ENCODE measurements at places on chromosomes 12 and 14.

- no peak for DNase-seq
These were observed 23.6 kb downstream of the IRF2BPL start for GRCh38 chr14:77004711-77005460.

DNA sequence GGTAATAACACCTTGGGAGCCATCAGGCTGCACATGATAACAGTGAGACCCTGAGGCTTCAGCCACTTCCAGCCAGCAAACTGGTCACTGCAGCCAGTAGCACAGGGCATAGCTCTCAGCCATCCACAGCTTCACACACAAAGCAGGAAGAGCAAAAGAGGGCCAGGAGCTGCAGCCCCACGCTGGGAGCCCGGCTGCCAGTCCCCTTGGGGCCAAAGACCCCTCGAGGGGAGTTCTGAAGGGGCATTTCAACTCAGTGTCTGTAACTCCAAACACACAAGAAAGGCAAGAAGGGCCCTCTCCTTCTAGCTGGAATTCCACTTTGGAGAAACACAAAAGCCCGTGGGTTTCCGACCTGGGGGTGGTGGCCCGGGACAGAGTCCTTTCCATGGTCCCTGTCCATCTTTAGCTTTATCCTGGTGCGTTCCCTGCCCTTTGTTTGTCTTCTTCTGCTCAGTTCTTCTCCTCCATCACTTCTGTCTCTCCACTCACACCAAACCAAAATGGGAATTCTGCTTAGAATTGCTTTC, 151.8 kb upstream of the FKBP4 start:
- DNase-seq = no peak

GRCh38 chr14:98077176-98077575, 1194.8 kb downstream of the BCL11B start:
- DNase-seq = no peak

DNA sequence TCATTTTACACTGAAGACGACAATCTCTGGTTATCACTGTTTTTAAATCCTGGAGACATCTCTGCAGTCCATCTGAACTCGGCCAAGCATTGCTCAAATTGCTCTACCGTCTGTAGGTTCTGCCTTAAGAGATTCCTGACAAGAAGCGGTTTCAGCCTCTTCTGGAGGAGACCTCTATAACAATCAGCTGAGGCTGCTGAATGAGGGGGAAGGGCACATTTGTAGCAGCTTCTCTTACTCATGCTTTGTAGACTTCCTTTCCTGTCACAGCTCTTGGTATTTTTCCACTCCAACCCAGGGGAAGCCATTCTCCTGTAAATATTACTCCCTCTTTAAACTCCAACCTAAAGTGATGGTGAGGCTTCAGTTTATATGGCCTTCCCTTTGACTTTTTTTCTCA, 3.0 kb downstream of the ARG2 start:
- no peak for DNase-seq

GRCh38 chr12:39824505-39825212, 205.1 kb upstream of the ABCD2 start:
- no peak for DNase-seq

DNA sequence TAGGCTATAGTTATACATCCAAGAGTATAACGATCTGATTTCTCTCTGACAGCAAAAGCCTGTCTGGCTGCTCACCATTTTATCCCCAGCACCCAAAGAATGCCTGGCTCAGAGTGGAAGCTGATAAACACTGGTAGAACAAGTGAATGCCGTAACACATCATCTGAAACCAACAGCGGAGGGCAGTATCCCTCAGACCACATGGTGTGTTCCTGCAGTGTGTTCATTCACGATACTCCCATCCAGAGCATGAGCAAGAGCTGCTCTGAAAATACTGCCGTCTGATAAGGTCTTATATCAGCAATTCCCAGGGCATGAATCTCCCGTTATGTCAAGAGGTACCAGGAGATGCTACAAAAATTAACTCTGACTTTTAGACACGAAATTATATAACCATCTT, 95.9 kb downstream of the TTC7B start:
- DNase-seq = no peak

GRCh38 chr12:106758349-106759110, 16.0 kb upstream of the RIC8B start:
- DNase-seq = no peak

- DNase-seq = no peak
These were observed 19.5 kb downstream of the PITPNM2 start for GRCh38 chr12:123131291-123131832.

DNA sequence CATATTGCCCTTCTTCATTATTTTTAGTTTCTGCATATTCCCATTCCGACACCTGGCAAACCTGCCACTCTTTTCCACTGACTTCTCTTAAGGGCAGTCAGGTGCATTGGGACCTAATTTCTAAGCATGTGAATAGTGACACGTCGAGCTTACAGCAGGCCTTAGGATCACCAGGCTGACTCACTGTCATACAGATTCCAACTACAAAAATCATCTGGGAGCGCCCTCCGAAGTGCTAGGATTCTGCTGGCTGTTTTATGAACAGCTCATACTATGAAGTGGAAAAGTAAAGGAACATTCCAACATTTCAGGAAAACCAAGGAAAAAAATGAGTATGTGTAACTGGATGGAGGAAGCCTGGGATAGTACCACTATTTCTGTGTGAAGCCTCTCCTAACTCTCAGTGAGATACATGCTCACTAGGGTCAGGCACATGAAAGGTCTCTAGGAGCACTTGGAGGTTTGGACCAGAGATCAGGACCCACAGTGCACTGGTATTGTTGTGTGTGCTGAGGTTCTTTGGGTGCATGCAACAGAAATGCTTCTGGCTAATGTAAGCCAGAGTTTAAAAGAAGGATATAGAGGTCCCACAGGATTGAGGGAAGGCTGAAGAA, 257.4 kb downstream of the ZFP36L1 start:
- DNase-seq = no peak

DNA sequence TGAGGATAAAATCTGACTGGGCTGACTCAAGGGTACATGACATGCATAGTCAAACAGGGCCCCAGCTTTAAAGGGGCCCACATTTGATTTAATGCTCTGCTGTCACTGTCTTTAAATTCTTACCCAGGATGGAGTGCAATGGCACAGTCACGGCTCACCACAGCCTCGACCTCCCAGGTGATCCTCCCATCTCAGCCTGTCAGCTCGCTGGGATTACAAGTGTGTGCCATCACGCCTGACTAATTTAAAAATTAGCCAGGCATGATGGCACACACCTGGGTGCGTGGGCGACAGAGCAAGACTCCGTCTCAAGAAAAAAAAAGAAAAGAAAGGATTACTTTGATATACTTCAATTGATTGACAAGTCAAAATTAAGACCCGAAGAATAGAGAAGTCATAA, 9.2 kb upstream of the PLBD1 start:
- DNase-seq = no peak

DNA sequence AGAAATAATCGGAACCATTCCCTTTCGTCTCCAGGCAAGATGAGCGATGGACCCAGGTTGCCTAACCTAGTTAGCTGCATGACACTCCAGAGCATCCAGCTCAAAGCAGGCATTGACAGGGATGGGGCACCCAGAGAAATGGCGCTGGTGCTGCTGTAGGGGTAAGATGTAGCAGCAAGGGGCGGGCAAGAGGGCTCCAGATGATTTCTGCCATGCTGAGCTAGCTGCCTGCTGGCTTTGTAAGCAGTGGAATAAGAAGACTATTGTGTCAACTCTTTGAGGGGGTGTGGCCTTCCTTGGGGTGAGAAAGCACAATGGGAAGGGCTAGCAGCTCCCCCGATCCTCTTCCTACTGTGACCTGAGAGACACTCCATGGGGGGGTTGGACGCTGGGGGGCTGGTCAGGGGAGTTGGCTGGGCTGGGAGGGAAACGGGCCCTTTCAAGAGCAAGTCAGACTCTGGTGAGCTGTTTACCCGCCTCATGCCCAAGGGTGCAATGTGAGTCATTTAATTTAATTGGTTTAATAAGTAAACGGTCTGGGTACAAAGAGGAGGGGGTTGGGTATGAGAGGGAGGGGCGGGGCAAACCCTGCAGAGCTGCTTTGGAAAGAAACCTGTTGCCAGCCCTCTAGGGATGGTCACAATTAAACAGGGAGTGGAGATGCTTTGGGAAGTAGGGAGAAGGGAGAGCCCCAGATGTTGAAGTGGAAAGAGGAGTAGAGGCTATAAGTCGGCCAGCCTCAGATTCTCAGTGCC, 50.5 kb downstream of the B4GALNT3 start:
- no peak for DNase-seq

DNA sequence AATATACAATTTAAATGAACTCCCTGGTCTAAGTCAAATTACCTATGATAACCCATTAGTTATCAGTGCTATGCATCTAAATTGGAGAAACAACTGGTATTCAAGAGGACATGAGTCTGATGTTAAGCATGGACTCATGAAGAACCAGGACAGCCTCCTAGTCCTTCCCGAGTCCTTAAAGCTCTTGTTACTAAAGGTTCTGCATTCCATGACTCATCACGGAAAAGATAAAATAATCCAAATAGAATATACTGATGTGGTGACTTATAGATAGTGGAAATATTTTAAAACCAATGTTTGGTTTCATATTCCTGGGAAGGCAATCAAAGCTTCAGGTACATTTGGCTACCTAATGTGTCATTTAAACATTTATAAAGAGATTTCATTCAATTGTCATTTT, 117.2 kb upstream of the PMCH start:
- no peak for DNase-seq

DNA sequence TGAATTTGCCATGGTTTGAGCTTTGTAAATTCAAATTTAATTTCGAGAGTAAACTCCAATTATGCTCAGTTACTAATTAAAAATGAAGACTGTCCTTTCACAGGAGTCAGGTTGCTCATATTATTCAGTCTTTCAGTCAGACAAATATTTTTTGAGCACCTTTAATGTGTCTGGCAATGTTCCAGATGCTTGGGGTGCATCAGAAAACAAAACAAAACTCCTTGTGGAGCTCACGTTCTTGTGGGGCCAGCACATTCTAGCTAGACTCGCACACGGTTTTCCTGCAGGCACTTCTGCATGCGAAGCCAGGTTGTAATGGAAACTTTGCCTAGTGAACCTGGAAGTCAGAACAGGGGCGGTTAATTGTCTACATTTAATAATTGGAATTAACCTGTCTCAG, 64.0 kb upstream of the ATF1 start:
- DNase-seq = no peak

GRCh38 chr12:114894076-114894475, 210.1 kb upstream of the TBX3 start:
- no peak for DNase-seq

- DNase-seq = peak; percentile 79
These were observed 23.7 kb upstream of the DHRS4 start for GRCh38 chr14:23929822-23930294.

GRCh38 chr12:83046019-83046418, 359.3 kb downstream of the TMTC2 start:
- no peak for DNase-seq

DNA sequence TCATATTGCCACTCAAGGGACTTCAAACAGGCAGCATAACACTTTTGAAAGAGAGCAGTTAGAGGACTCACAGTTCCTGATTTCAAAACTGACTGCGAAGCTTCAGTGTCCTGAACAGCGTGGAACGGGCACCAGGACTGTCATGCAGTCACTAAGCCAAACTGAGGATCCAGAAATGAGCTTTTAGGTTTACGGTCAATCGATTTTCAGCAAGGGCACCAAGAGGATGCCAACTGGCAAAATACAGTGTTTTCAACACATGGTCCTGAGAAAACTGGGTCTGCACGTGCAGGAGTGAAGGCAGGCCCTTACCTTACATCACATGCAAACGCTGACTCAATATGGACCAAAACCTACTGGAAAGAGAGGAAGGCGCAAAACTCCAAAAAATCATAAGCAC, 15.6 kb downstream of the BRF1 start:
- no peak for DNase-seq

DNA sequence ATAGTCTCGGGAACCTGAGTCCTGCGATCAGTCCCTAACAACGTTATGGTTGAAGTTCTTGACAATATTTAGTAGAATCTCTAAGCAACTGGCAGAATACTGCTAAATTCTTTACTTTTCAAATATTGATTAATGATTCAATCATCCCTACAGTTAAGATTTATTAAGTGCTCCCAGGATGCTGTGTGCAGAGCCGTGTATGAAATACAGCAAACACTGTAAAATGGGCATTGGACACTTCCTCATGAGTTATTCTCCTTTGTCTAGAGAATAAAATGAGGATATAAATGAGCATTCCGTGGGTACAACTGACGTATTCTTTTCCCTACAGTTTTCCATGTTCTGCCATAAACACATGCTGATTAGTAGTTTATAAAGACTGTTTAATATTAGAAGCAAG, 372.4 kb downstream of the TMTC2 start:
- no peak for DNase-seq

DNA sequence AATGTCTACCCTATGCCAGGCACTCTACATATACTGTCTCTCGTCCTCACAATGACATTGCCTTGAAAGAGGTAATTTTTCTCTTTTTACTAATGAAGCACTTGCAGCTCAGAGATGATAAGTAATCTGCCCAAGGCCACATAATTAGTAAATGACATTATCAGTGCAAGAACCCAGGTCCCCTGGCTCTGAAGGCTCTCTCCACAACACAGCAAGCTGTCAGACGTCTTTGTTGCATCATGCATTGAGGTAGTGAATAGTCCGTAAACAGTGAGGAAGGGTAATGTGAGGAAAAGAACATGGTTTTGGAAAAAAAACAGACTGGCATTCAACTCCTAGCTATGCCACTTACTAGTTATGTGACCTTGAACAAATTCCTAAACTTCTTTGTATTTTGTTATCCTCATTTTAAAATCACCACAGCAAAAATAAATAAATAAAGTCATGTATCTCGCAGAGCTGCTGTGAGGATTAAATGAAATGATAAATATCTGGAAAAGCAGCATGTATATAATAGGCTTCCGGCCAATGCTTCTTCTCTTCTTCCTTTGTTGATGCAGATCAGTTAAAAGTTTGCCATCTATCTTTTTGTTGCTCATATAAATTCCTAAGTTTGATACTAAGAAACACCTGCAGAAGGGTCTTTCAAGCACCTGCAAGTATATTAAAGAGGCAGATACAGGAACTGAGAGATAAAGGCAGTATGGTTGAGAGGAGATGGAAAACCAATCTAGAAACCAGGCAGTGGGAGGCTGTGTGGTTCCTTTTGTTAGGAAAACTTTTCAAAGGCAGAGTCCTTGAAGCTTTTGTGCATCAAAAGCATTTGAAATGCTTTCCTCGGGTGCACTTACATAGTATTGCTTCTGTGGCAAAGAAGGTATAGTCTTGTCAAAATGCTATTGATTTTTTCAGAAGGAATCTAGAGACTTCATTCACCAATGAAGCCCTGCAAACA, 82.8 kb downstream of the BTG1 start:
- no peak for DNase-seq

Data from stimulated activated CD4-positive, alpha-beta T cell treated with anti-CD3 and anti-CD28 coated beads, Interleukin-1b, Interleukin-23, amount 100 ng/mL, for 24 hours (primary cell).